ENCODE measurements at places on chromosomes 13 and 19. TPM values are rescaled to one million over a fixed set of nuclear protein-coding genes. Genes with fewer than 3 reads are reported as not detected.

The BRCA2 gene
- total RNA-seq, result 28.4 TPM

GRCh38 chr13:39503048-39503447 lies 99.9 kb downstream of the LHFPL6 start:
- DNase-seq, result no peak

GRCh38 chr19:36775768-36776167 lies 3.2 kb upstream of the ZNF850 start:
- no peak for DNase-seq

DNA sequence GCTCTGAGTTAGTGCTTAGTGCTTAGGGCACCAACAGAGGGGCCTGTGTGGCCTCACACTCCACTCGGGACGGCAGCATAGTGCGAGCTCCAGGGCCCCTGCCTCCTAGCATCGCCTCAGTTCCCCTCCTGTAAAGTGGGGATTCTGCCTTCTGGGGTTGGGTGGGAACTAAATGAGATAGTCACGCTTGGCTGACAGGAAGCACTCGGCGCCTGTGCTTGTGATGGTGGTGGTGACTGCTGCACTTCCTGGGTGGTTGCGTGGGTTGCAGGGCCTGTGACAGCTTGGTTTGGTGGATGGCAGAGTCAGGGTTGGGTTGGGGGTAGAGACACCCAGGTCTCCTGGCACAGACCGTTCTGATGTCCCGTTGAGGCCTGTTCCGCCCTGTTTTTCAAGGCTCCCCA lies 7.7 kb downstream of the PLEKHF1 start:
- peak; percentile 89 for DNase-seq

DNA sequence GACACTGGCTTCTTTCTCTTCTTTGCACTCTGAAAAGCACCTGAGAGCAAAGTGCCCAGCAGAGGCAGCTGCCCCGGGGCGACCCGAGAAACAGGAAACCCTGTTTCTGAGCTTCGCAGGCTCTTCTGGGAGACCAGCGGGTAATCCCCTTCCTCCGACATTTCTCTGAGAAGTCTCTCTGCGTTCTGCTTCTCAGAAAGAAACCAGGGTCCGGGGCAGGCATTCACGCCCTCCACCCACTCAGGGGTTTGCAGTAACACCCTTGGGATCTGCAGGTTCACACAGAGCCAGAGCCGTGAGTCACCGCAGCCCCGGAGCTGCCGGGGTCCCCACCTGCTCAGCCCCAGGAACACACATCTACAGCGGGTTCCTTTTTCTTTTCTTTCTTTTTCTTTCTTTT lies 86.0 kb downstream of the GADD45B start:
- peak; percentile 85 for DNase-seq

- no peak for DNase-seq
Observed at GRCh38 chr13:29583073-29583785, 12.3 kb downstream of the SLC7A1 start.

DNA sequence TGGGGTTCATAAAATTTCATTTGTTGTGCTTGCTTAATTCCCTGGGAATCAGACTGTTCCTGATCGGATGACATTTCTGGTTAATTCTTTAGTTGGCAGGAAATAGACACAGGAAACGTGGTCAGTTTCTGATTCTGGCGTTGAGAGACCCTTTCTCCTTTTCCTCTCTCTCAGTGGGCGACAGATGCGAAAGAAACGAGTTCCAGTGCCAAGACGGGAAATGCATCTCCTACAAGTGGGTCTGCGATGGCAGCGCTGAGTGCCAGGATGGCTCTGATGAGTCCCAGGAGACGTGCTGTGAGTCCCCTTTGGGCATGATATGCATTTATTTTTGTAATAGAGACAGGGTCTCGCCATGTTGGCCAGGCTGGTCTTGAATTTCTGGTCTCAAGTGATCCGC lies 10.8 kb downstream of the LDLR start:
- no peak for DNase-seq

Measured in activated CD8-positive, alpha-beta T cell treated with anti-CD3 and anti-CD28 coated beads, Interleukin-2, amount 10 ng/mL, durations not matched to agents 7 days and 5 days (primary cell).